COLO829 (cell line): ENCODE measurements at places on chromosomes 7 and 10.

DNA sequence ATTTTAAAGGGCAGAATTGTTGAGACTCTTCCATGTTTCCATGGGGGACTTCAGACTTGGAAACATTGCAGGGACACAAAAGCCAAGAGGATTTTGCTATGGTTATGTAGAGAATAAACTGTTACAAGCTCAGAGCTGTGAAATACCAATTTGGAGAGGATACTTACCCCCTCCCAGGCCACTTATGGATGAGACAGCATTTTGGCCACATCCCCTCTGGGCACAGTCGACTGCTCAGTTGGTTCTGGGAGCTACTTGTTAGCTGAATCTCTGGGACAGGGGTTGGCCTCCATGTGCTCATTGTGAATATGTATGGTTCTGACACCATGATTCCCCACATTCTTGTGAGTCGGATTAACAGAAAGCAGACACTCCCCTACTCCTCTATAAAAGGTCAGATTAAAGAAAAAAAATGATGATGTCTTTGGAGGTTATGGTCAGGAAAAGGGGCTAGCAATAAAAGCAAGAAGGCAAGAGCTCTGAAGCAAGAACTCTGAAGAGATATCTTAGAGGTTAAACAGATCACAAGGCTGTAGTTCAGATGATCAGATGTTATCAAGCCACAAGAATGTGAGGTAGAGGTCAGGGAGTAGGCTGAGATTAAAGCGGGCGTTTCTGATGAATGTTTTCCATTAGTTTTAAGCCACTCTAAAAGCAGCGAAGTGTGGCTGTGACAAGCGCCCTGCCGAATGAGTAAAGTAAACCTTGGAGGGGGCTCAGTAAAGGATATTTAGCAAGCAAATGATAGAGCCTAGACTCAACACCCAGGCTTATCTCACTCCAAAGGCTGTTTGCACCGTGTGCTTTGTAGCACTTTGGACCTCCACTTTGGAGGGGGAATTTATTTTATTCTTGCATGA, 17.2 kb downstream of the STAMBPL1 start:
- DNase-seq = no peak

- no peak for DNase-seq
These were observed 8.6 kb downstream of the GJD4 start for GRCh38 chr10:35613597-35614226.

DNA sequence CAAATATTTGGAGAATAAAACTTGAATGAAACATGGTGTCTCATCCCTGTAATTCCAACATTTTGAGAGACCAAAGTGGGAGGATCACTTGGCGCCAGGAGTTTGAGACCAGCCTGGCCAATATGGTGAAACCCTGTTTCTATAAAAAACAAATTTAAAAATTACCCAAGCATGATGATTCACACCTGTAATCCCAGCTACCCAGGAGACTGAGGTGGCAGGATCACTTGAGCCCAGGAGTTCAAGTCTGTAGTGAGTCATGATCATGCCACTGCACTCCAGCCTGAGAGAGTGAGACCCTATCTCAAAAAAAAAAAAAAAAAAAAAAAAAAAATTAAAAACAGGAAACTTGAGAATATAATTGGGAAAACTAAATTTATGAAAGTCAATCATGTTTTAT, 481.1 kb downstream of the SEMA3D start:
- no peak for DNase-seq

DNA sequence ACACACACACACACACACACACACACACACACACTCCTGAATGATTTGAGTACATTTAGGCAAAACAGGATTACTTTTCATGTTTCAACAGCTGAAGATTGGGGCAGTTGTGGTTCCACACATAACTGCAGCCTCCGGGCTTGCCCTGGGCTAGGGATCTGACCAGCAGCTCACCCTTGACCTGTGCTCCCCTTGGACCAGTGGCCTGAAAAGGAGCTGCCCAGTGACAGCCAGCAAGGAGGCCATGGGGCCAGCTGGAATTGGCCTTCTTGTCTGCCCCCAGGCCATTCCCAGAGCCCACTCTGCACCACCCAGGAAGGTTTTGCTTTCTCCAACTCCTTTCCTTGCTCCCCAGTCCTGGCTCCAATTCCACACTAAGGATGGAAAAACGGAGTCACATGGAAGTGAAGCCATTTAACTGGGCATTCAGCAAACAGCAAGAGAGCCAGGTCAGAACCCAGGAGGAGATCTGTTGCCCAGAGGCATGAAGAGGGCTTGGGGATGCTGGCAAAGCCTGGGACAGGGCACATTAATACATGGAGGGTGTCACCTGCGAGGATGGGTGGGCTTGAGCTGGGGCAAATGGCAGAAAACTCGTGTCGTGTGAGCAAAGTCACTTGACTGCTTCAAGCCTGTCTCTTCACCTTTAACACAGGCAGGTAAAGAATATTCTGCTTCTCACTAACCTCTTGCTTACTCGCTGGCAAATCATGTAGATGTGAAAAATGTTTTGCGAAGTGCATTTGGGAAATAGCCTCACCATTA, 61.5 kb upstream of the GDF10 start:
- no peak for DNase-seq

DNA sequence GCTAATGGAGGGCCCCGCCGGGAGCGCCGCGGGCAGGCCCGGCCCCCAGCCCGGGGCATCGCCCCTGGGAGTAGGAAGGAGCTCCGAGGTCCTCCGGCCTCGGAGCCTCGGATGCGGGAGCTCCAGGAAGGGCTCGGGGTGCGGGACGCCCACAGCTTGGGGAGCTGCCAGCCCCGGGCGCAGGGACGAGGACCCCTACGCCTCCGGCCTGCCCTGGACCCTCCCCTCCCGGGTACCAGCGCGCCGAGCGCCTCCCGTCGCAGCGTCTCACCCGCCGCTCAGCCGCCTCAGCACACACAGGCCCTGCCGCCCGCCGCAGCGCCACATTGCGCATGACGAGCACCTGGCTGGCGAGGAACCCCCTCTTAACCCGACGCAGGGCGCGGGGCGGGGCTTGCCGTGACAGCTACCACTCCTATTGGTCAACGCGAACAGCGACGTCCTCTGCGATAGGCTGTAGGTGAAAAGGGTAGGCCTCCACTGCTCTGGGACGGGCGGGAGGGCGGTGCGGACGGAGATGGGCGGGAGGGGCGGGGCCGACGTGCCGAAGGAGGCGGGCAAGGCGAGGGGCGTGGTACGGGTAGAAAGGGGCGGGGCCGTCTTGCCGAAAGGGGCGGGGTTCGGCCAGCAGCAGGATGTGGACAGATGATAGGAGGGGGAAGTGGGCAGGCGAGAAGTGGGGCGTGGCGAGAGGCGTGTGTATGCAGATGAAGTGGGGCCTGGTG, at the start of gene PITRM1:
Gene PITRM1, minus strand, starts transcription at position 337 of the 725 bp plus-strand sequence. Its CDS starts 10 bp downstream, at position 327.
- DNase-seq = peak; percentile 91

- DNase-seq = peak; percentile 36
These were observed 7.0 kb upstream of the GBX1 start for GRCh38 chr7:151174246-151175046.

DNA sequence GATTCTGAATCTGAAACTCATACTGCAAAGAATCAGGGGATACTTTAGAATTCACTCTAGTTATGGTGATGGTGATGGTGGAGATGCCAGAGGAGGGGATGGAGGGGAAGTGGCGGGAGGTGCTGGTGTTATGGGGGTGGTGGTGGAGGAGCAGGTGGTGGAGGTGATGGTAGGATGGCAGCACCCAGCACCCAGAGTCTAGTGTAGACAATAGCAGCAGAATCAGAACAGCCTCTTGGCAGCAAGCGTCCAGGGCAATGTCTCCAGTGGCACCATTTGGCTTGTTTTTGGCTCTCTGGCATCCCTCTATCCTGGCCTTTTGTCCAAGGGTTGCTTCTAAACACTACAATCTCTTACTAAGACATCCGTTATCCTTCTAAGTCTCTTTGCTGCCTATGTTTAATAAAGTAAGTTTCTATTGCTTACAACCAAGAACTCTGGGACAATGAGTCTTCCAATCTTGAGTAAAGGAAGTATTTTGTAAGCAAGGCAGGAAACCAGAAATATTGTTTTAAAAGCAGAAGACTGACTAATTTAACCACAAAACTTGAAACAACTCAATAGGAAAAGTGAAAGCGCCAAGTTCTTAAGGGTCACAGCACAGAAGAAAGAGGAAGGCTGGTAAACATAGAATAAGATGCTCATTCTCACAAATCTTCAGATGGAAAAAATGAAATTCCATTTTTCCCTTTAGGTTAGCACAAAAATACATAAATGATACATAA, 42.4 kb upstream of the GDF10 start:
- no peak for DNase-seq

DNA sequence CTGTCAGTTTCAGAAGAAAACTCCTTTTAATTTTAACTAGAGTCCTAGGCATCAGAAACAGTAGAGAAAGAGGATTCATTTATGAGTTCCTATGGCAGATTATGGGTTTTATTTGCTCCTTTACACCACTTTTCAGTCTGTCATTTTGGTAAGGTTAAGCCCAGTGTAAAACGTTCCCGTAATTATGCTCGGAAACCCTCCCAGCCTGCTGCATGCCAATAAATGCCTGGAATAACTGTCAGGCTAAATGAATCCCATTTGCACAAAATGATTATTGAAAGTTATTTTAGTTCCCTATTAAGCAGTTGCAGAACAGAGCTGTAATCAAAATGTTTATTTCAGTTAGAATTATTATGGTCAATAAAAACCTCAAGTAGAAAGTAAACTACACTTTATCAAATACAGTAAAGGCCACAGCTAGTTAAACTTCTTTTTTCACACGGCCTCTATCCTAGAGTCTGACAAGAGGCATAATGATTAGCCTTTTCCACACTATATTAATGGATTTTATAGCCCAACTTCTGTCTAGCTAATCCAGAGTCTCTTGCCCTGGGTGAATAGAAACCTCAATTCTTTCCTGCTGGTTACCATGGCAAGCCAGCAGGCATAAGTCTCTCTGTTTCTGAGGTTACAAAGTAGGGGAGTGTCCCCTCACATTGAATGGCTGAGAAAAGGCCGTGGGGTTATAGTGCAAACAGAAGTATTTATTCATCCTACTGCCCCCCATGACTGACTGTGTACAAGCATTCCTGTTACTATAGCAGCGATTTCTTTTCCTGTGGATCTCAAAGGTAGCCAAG, 80.8 kb upstream of the NPVF start:
- no peak for DNase-seq

GRCh38 chr10:75606203-75606779, 174.9 kb downstream of the LRMDA start:
- no peak for DNase-seq
